NCI-H524 (cell line): ENCODE measurements at places on chromosomes 7 and 10.

- no peak for DNase-seq
These were observed 576.7 kb upstream of the POT1 start for GRCh38 chr7:125506331-125506730.

DNA sequence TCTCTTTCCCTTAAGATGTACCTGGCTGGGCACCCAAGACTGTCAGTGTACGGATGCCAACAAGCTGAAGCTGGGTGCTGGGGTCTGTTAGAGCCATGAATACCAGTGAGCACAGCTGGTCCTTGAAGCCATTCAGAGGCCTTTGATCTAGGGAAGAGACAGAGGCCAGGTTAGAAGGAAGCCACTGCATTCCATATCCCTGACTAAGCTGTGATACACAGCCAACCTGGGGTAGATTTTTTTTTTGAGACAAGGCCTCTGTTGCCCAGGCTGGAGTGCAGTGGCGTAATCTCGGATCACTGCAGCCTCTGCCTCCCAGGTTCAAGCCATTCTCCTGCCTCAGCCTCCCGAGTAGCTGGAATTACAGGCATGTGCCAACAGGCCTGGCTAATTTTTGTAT lies 20.8 kb downstream of the ZDHHC16 start:
- DNase-seq, result no peak

DNA sequence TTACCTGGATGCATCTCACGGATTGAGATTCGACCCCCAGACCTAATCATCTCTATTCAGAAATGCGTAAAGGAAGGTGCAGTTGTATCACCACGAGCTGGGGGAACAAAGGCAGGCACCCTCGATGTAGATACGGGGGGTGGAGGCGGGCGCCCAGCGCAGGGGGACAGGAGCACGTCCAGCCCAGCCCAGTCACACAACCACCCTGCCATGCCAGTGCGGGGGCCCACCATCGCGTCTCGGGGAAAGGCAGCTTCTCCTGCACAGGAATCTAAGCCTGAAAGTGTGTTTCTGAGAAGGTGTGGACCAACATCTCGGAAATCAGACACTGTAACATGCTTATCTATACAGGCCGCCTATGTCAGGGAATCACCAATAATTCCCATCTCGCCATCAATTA lies 131.1 kb downstream of the DIP2C start:
- DNase-seq, result no peak

- no peak for DNase-seq
These were observed 38.2 kb downstream of the MKLN1 start for GRCh38 chr7:131365838-131366237.

DNA sequence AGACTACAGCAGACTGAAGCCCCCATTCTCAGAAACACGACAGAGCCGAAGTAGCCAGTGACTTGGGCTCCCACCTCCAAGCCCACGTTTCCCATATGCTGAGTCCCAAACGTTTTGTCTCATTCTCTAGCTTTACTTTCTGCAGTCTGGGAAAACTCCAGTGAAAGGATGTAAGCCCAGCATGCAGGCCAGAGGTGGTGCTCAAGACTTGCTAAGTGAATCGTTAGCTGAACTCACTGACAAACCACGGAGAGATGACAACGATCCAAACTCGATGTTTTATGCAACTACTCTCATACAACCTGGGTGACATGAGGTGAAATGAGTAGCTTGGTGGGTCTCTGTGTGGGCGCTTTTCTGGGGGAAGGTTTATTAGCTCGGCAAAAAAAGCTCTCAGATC lies 731.8 kb downstream of the SUGCT start:
- no peak for DNase-seq

- no peak for DNase-seq
These were observed 953.9 kb upstream of the ZNF722 start for GRCh38 chr7:63044721-63045120.

- DNase-seq, result no peak
These were observed 491.0 kb downstream of the DNAJB6 start for GRCh38 chr7:157827863-157828160.

- DNase-seq, result no peak
These were observed 115.8 kb downstream of the SORBS1 start for GRCh38 chr10:95445223-95445836.

DNA sequence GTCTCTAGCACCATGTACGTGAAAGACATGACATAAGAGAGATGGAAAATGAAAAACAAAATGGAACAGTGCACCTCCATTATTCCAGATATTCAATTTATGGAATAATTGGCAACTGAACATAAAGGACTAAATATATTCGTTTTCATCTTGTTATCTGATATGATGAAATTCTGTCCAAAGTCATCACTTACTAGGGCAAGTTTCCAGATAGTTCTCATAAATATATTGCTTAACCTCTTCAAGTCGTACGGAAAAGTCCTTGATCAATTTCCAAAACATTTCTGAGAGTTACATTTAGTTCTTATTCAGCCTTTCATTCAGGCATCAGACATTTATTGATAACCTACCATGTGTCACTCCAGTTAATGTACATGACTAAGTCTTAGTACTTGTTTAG lies 185.2 kb downstream of the HGF start:
- no peak for DNase-seq

GRCh38 chr7:114062810-114063209 lies 144.0 kb upstream of the PPP1R3A start:
- no peak for DNase-seq

DNA sequence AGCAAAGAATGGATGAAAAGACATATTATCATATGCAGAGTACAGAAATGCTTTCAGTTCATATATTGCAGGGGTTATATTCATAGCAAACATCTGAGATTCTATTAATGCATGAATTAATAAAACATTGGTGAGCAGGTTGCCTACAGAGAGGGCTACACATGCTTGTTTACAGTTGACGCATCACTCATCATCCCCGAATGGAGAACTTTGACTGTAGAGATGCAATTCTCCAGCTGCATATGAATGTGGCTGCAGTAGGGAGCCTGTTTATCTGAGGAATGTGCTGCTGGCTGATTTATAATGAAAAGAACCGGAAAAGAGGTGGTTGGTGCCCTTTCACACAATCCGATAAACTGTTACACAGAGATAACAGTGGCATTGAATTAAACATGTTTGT lies 116.5 kb downstream of the GRM3 start:
- DNase-seq, result no peak

- peak; percentile 62 for DNase-seq
These were observed 38.6 kb downstream of the MRC1 start for GRCh38 chr10:17847585-17848296.

DNA sequence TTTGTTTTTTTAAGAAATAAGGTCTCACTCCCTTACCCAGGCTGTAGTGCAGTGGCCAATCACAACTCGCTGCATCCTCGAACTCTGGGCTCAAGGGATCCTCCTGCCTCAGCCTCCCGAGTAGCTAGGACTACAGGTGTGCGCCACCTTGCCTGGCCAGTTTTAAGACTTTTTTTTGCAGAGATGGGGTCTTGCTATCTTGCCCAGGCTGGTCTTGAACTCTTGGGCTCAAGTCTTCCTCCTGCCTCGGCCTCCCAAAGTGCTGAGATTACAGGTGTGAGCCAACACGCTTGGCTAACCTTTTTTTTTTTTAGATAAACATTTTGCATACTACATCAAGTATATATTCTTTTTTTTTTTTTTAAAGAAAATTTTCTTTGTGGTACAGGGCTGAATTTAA lies 18.2 kb downstream of the SEC23IP start:
- DNase-seq, result no peak

GRCh38 chr10:69714572-69714971 lies 84.5 kb downstream of the FAM241B start:
- no peak for DNase-seq

GRCh38 chr10:33123680-33124079 lies 165.7 kb upstream of the ITGB1 start:
- no peak for DNase-seq

- no peak for DNase-seq
These were observed 29.4 kb downstream of the WIPF3 start for GRCh38 chr7:29835718-29836117.

GRCh38 chr7:28222636-28223035 lies 42.0 kb upstream of the JAZF1 start:
- no peak for DNase-seq
